ENCODE measurements at places on chromosomes 13 and 19. TPM values are rescaled to one million over a fixed set of nuclear protein-coding genes. Genes with fewer than 3 reads are reported as not detected.

GDF15 gene
- total RNA-seq, result 214 TPM

CATSPERD gene
- not detected for total RNA-seq

CCL25 gene
- total RNA-seq, result not detected

ZNF549 gene
- total RNA-seq, result 5.5 TPM

TEX29 gene
- 0.44 TPM for total RNA-seq

OVOL3 gene
- not detected for total RNA-seq

PSG3 gene
- total RNA-seq, result 0.13 TPM

LILRB4 gene
- not detected for total RNA-seq

IQCN gene
- 0.31 TPM for total RNA-seq

PSG11 gene
- not detected for total RNA-seq

BEST2 gene
- not detected for total RNA-seq

ZNF99 gene
- total RNA-seq, result not detected

MYH14 gene
- not detected for total RNA-seq

ITGBL1 gene
- total RNA-seq, result 3.2 TPM

FPR1 gene
- total RNA-seq, result not detected

ELAVL1 gene
- total RNA-seq, result 15.5 TPM
